NCI-H526 treated with DMSO at 0.1 percent for 48 hours (cell line): ENCODE measurements at places on chromosomes 6 and 20.
A peak's percentile ranks its signal among the peaks of the same experiment; 100 is the strongest.

- DNase-seq = no peak
These were observed 35.3 kb downstream of the TMEM181 start for GRCh38 chr6:158595223-158595622.

GRCh38 chr6:130115036-130115435 is 96.7 kb downstream of the L3MBTL3 start:
- no peak for DNase-seq

- no peak for DNase-seq
These were observed 911.0 kb upstream of the CITED2 start for GRCh38 chr6:140285471-140285870.

DNA sequence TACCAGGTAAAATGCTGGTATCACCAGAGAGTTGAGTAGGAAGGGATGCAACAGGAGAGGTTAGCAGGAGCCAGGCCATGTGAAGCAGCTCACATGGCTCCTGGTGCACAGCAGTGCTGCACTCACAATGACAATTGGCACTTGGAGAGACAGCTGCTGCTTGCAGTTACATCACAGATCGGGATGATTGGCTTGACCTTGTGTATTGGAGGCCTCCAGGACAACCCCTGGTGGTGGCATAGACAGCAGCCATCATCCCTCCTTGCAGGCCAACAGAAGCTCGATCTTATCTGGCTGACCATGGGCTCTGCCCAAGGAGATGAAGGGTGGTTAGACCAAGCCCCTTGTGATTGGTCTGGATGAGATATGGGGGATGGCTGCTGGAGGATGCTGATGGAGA is 73.0 kb downstream of the EYA2 start:
- no peak for DNase-seq

- peak; percentile 10 for DNase-seq
These were observed 116.5 kb downstream of the TCP11 start for GRCh38 chr6:35024551-35025054.

GRCh38 chr6:99568103-99568933 is at the start of gene CCNC:
Gene CCNC, minus strand, starts transcription at chr6:99568660. Its CDS starts 133 bp downstream, at chr6:99568527.
- peak; percentile 84 for DNase-seq

DNA sequence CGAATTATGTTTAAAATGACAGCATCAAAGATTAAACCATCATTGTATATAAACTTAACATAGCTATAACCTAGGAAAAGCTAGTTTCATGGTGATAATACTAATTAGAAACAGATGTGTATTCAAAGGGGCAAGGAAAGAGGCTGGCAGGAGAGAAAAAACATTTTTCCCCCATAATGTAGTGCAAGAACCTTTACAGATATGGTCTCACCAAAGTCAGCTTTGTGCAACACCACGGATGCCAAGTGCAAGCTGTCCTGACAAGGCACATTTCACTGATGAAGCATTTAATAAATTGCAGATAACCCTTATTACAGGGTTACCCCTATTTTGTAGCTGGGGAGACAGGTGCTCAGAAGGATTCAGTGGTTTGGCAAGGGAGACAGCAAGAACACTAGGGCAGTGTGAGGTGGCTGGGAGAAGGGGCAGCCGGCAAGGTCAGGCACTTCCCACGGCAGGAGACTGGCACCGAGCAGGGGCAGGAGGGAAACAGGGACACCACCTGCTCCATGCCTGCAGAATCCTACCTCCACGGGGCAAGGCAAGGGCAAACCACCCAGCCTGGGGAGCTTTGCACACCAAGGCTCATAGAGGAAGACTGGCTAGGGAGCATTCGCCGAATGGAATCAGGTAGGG is 6.5 kb downstream of the RPS6KA2 start:
- no peak for DNase-seq

- DNase-seq = no peak
These were observed 23.1 kb downstream of the PFDN4 start for GRCh38 chr20:54231036-54231435.

- no peak for DNase-seq
These were observed 373.7 kb downstream of the HACE1 start for GRCh38 chr6:104486035-104486434.

- peak; percentile 42 for DNase-seq
These were observed 3.7 kb downstream of the OGFR start for GRCh38 chr20:62808211-62808865.

- DNase-seq = no peak
These were observed 16.1 kb upstream of the LAMP5 start for GRCh38 chr20:9498322-9498721.

DNA sequence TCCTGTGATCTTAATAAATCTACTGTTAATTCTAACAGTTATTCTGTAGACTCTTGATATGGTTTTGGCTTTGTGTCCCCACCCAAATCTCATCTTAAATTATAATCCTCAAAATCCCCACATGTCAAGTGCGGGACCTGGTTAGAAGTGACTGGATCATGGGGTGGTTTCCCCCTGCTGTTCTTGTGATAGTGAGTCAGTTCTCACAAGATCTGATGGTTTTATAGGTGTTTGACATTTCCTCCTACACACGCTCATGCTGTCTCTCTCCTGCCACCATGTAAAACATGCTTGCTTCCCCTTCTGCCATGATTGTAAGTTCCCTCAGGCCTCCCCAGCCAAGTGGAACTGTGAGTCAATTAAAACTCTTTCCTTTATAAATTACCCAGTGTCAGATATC is 10.5 kb upstream of the EPB41L2 start:
- no peak for DNase-seq

GRCh38 chr20:31537890-31538289 is 23.6 kb downstream of the HM13 start:
- DNase-seq = no peak

DNA sequence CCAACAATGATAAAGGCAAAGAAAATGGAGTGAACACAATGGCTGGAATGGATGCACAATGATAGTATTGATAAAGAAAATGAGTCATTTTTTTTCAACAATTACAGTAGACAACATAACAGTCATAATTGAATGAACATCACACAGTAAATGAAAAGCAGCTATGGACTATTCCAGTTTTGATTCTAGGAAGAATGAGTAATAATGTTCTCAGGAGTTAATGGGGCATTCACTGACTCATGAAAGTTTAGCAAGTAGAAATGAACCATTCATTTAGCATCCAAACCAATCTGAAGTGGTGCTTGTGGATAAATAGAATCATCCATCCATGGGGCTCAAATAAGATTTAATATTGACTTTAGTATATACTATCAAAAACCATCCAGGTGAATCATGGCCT is 1029.5 kb upstream of the GJE1 start:
- no peak for DNase-seq

GRCh38 chr6:149403534-149403933 is 3.5 kb downstream of the SUMO4 start:
- no peak for DNase-seq

- no peak for DNase-seq
These were observed 166.1 kb downstream of the TMEM242 start for GRCh38 chr6:157157258-157157657.

- DNase-seq = no peak
These were observed 68.0 kb downstream of the BMP7 start for GRCh38 chr20:57198132-57199072.

- DNase-seq = no peak
These were observed 76.9 kb downstream of the VTA1 start for GRCh38 chr6:142223938-142224337.

- DNase-seq = no peak
These were observed 160.6 kb downstream of the ATXN1 start for GRCh38 chr6:16600701-16601100.

GRCh38 chr6:163720005-163720404 is 305.5 kb downstream of the QKI start:
- no peak for DNase-seq

GRCh38 chr6:170523256-170524171 is 29.6 kb downstream of the PSMB1 start:
- no peak for DNase-seq

DNA sequence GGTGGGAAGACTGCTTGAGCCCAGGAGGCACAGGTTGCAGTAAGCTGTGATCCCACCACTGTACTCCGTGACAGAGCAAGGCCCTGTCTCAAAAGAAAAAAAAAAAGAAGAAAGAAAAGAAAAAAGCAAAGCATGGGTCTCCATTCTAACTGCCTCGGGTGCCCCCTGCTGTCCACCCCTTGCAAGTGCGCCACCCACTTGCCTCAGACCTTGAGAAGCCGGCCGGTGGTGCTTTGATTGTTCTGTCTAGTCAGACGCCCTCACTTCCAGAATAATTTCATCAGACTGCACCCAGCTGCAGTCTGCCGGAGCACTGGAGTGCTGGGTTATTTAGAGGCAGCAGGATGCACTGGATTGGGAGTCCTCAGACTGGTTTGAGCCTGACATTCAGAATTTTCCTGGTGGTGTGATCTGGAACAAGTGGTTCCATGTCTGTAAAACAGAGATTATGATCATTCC is 17.6 kb upstream of the TM9SF4 start:
- peak; percentile 81 for DNase-seq

- peak; percentile 66 for DNase-seq
These were observed 85.8 kb downstream of the CDKAL1 start for GRCh38 chr6:20620043-20620442.

DNA sequence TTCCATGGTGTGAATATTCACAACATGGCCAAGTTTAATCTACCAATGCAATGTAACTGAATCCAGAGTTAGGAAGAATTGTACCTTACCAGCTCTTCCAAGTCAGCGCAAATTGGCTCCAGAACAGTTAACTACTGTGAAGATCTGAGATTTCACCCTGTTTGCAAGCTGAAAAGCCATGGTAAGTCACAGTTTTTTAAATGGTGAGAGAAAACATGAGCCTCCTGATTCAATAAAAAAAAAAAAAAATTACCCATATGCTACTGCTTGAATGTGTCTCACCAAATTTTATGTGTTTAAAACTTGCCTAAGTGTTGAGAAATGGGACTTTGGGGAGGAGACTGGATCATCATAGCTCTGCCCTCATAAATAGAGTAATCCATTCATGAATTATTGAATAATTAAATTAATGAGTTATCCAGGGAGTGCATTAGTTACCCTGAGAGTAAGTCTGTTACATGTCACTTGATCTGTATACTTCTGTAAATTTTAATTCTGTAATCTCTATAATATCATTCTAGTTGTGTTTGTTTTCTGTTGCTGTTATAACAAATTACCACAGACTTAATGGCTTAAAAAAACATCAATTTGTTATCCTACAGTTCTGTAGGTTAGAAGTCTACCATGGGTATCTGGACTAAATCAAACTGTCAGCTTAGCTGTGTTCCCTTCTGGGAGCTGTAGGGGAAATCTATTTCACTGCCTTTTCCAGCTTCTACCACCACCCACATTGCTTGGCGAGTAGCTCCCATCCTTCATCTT is 1355.9 kb downstream of the GRIK2 start:
- no peak for DNase-seq

- DNase-seq = no peak
These were observed 66.0 kb downstream of the KIZ start for GRCh38 chr20:21191839-21192238.
